ENCODE measurements at places on chromosomes 2 and 18.

DNA sequence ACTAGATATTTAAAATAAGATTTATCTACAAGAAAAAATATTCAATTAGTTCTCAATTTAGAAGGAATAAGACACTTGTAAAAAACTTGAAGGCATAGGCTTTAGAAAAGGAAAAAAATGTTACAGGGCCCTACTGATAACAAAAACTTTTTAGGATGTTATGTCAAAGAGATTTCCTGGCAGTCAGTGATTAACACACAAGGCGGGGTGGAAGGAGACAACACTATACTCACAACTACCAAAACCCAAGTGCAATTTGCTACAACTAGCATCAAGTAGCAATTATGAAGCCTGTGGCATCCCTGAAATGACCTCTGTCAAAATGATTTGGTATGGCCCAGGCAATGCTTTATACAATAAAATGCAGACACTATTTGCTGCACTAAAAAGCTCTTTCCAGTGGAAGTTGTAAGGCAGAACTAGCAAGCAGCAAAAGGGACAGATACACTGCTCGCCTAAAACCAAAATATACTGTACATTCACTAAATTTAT lies 15.3 kb downstream of the STRN start:
- DNase-seq = no peak

GRCh38 chr2:150647943-150648342 lies 160.5 kb upstream of the RND3 start:
- no peak for DNase-seq

DNA sequence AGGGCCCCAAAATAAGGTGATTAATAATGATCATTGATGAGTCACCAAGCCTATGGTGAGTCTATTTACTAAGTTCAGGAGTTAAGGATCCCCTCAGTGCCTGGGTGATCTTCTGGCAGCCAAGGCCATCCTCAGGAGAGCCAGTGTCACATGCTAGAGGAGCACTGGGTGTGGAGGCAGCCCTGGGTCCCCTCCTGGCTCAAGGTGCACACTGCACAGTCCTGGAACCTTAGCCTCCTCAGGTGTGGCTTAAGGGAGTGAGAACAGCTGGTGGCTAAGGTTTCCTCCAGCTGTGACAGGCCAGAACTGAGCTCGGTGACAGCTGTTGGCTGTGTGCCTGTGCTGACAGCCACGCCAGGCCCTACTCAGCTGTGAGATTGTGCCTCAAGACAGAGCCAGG lies 52.1 kb upstream of the ACAA2 start:
- no peak for DNase-seq

DNA sequence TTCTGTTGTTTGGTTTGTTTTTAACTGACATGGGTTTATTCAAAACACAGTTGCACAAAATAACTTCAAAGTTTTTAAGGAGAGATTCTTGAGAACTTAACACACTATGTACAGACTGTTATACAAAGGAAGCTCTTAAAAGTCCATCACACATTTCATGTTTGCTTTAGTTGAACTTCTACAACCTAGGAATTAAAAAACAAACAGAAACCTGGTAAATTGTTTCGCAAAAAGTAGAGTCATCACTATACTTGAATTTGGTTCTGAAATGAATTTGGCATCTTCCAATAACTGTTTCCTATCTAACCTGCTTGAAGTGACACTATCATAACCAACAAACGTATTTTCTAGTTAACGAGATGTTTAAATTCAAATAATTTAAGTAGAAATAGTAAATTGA lies 21.8 kb downstream of the TRIP12 start:
- peak; percentile 59 for DNase-seq

DNA sequence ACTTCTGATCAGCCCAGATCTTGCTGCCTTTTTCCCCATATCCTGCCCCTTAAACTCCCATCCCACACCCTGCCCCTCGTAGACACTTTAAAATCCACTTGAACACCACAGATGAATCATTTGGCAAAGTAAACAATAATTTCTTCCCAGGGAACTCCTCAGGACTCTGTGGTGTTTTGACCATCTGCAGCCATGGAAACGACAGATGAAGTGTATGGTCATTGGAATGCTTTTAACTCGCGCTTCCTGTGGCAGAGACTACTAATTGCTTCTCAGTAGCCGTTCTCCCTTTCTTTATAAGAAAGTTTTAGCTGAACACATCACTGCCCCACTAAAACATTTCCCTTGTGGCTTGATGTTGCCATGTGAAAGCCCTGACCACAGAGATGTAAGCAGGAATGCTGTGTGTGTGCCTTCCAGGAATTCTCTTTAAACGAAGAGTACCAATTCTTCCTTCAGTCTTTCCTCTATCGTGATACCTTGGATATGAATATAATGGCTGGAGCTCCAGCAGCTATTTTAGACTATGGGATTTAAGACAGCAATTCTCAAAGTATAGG lies 92.7 kb upstream of the PARD3B start:
- no peak for DNase-seq

DNA sequence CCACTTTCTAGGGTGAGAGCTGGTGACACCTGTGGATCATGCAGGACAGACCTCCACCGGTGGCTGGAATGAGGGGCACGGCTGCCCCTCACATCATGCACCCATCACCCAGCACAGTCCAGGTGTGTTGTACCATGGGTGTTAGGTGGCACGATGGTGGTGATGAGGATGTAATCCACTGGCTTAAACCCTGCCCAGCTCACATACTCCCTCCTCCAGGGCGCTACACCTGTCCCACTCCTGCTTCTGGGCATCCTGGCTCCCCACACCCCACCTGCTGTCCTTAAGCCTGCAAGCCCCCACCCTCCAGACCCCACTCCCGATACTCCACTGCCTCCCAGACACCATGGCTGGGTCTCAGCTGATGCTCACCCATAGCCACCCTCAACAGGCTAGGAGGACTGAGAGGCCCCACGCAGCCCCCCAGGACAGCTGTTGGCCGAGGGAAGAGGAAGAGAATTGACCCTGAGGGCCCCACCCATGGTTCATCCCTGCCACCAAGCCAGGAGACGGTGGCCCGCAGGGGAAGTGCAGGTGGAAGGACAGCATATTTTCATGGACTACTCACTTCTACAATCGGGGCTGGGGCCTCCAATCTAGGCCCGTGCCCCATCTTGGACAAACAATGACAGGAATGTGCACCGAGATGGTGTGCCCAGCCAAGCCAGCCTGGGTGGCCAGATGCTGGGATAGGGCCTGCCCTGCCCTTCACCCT lies 34.3 kb downstream of the MAL start:
- no peak for DNase-seq

DNA sequence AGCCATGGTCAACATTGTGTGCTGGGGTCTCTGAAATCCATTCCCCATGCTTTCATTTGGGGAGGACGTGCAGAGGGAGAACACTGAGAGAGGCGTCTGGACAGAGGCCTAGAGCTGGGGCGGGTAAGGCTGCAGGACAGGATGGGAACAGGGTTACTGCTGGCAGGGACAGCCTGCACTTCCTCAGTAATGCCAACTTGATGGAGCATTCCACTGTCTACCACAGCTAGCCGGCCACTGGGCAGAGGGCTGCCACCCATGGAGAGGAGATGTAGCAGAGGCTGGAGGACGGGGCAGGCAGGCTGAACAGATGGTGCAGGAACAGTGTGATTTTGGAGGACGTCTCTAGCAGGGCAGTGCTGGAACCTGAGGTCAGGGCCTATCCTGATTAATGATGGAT lies 29.3 kb downstream of the MRPL33 start:
- DNase-seq = no peak

GRCh38 chr2:241858206-241859016 lies at the start of gene PDCD1:
Gene PDCD1, minus strand, starts transcription at chr2:241858894. Its CDS starts 56 bp downstream, at chr2:241858838.
- peak; percentile 89 for DNase-seq

DNA sequence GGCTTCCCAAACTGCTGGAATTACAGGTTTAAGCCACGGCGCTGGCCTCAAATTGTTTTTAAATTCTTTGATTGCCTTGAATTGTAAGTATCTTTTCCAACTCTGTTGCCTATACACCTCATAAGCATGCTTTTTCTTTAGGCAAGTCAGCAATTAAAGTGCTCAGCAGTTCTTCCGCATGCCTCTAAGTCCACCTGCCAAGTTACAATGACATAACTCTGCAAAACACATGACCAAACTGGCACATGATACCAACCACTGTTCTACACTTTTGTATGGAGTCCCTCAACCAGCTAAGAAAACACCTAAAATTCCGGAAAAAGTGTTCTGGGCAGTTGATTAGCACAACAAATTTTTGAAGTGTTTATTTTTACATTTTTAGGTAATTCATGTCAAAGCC lies 5.1 kb downstream of the TXNL4A start:
- DNase-seq = no peak

DNA sequence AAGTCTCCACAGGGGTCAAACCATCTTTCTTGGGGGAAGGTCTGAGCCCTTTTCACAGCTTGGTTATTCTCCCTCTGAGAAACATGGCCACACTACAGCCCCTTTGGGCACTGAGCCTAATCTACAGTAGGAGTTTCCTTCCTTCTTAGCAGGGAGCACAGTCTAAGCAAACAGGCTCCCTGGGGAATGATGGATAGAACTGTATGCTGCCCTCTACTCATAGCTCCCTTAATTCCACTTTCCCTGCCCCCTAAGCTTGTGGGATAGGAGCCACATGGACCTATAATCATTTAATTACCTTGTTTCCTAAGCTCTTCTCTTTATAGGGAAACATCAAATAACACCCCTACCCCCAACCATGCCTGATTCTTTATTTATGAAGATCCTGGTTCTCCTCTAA lies 442.1 kb upstream of the MEX3C start:
- no peak for DNase-seq

DNA sequence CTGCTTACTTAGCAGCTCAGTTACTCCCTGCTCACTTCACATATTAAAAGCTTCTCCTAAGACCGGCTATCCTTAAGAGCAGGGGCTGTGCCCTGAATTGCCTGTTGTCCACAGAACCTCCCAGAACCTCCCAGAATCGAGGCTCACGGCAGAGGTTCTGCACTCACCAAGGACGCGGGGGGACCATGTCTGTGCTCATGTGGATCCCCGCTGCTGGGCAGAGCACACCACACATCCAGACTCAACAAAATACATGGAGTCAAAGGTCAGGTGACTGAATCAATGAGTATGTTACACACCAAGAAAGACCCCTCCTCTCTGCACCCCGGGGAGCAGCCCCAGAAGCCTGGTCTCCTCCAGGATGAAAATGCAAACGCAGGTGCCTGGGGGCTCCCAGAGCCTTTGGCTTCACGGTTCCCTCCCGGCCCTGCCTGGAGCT lies 149.0 kb downstream of the MBP start:
- DNase-seq = no peak

- DNase-seq = peak; percentile 73
Measured at GRCh38 chr18:59056706-59057492, 82.8 kb upstream of the SEC11C start.

GRCh38 chr2:176830362-176830761 lies 382.2 kb upstream of the HNRNPA3 start:
- peak; percentile 5 for DNase-seq

DNA sequence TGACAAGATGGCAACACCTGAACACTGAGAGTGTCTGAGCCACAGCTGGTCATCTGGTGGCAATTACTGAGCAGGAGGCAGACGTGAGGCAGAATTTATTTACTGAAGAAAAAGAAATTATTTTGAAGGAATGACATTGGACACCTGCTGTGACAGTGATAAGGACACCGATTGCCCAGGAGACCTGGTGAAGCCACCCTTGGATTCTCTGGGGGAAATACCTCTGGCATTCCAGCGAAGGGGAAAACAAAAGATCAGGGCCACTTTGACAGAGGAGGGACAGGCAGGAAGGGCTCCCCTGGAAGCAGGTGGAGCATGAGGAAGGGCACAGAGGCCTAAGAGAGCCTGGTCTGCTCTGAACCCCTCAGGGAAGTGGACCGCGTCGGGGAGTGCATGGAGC lies 85.4 kb upstream of the ALPP start:
- DNase-seq = no peak

- DNase-seq = no peak
Measured at GRCh38 chr2:44233450-44234128, 41.7 kb upstream of the SLC3A1 start.

DNA sequence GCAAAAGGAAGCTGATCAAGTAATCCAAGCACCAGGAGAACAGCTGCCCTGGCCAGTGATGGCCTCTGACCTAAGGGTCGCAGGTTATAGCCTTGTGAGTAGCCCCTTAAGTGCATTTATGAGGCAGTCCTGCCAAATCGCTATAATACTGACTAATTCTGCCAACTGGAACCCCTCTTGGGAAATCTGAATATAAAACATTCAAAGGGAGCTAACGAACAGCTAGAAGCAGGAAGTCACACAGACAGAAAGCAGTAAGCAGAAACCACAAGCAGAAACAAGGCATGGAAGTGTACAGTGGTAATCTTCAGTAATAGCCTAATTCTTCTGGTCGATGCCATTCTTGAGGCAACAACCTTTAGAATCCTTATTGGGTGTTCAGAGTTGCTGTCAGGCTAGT lies 521.3 kb downstream of the METTL4 start:
- DNase-seq = no peak

GRCh38 chr2:15965564-15966019 lies 25.2 kb downstream of the MYCN start:
- DNase-seq = peak; percentile 67

DNA sequence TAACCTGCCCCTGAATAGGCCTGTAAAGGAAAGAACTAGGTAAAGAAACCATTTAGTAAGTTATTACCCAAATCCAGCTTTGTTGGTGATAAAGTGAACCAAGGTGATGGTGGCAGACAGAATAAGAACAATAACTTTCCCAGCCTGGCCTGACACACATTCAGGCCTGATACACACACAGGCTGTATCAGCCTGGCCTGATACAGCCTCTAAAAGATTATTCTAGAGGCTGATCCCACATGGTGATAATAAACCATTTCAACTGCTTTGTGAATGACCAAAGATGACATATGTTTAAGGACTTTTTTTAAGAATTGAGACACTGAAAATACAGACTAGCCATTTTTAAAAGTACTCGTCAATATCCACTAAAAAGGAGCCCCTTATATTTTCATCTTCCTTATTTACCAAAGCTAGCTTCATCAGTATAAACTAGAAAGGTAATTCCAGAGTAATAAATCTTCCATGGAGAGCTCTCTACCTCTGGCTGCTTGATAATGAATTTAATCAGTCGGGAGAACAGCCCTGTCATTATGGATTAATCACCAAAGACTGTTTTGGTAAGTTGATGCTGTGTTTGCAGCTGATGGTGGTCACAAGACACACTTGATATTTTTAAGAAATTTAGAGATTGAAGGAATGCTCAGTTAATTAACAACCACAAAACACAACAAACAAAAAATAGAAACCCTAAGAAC lies 77.2 kb downstream of the SLC8A1 start:
- no peak for DNase-seq

- no peak for DNase-seq
Measured at GRCh38 chr2:84247532-84247931, 211.5 kb downstream of the SUCLG1 start.

DNA sequence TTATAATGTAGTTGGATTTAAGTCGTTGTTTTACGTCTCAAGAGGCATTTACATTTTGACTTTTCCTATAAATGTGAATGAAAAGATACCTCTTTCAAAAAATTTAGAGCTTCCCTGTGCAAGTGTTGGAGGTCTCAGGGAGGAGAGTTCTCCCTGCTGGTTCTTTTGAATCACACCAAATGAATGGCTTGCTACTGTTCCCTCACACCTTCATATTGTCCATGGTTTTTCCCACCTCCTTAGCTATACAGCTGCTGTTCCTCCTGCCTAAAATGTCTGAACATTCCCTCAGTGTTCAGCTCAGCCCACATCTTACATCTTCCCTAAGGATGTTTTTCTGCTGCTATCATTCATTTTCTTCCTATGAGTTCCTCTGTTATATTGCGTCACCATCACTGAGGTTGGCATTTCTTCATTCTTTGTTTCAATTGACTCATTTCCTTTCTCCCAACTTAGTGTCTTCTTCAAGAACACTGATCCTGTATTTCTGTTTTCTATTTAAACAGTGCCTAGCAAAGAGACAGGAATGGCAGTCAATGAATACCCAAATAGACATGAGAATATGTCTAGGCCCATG lies 46.0 kb downstream of the COX7A2L start:
- peak; percentile 25 for DNase-seq

All from activated CD4-positive, alpha-beta T cell treated with anti-CD3 and anti-CD28 coated beads, Interleukin-10, Interleukin-2, amounts not matched to agents 100 ng/mL and 50 ng/mL, durations not matched to agents 16 hours and 8 hours (primary cell).